Sigmoid colon (tissue), 7 donors: ENCODE measurements at places on chromosomes 3 and 15. TPM values are rescaled to one million over a fixed set of nuclear protein-coding genes. Genes with fewer than 3 reads are reported as not detected.

The ZNF502 gene
- polyA plus RNA-seq: 0.69 TPM

The HIGD2B gene
- not detected for polyA plus RNA-seq

The GAP43 gene
- 8.2 TPM for polyA plus RNA-seq

The TIGIT gene
- 7.9 TPM for polyA plus RNA-seq

The CTXN2 gene
- not detected for polyA plus RNA-seq

The GOLIM4 gene
- 12.6 TPM for polyA plus RNA-seq

The RTP3 gene
- polyA plus RNA-seq: not detected

The RLBP1 gene
- not detected for polyA plus RNA-seq

The TRAK1 gene
- 31.8 TPM for polyA plus RNA-seq

The CRABP1 gene
- polyA plus RNA-seq: 3.3 TPM

The CFAP161 gene
- not detected for polyA plus RNA-seq

The SPG11 gene
- polyA plus RNA-seq: 12.9 TPM

The GOLGA8Q gene
- not detected for polyA plus RNA-seq

The BSN gene
- polyA plus RNA-seq: 0.35 TPM

The ZDHHC23 gene
- polyA plus RNA-seq: 8.0 TPM

The SIDT1 gene
- 16.7 TPM for polyA plus RNA-seq

The TBC1D5 gene
- polyA plus RNA-seq: 9.0 TPM

The GPR149 gene
- not detected for polyA plus RNA-seq

The STRIT1 gene
- not detected for polyA plus RNA-seq

The IL12A gene
- polyA plus RNA-seq: 0.79 TPM

The SPINK8 gene
- not detected for polyA plus RNA-seq

The ECE2 gene
- polyA plus RNA-seq: not detected

The NANOGP8 gene
- not detected for polyA plus RNA-seq

The TADA3 gene
- 78.4 TPM for polyA plus RNA-seq

The ASB14 gene
- not detected for polyA plus RNA-seq

The NMB gene
- polyA plus RNA-seq: 1.2 TPM

The ADAMTSL3 gene
- 0.60 TPM for polyA plus RNA-seq

The TLR9 gene
- not detected for polyA plus RNA-seq

The CCDC9B gene
- 33.4 TPM for polyA plus RNA-seq

The LRRC31 gene
- 81.1 TPM for polyA plus RNA-seq

The MEGF11 gene
- polyA plus RNA-seq: not detected
